BJ (cell line): ENCODE measurements at places on chromosomes 6 and 20.

DNA sequence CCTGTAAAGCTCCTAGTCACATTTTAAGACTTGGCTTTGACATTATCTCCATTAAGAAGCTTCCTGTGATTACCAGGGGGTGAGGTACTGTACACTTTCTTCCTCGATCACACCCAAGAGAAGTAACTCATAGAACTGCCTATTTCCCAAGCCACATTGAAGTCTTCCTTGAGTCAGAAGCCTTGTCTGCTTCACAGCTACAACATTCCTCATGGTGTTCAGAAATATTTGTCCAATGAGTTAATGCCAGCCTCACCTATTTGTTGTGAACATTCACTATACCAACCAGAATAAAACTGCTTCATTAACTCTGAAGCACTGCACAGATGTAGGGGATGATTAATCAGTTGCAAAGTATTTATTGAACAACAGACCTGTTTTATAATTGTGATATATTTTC, 622.3 kb downstream of the PTPRT start:
- no peak for DNase-seq

GRCh38 chr6:38271081-38271480, 368.6 kb downstream of the BTBD9 start:
- DNase-seq, result no peak

DNA sequence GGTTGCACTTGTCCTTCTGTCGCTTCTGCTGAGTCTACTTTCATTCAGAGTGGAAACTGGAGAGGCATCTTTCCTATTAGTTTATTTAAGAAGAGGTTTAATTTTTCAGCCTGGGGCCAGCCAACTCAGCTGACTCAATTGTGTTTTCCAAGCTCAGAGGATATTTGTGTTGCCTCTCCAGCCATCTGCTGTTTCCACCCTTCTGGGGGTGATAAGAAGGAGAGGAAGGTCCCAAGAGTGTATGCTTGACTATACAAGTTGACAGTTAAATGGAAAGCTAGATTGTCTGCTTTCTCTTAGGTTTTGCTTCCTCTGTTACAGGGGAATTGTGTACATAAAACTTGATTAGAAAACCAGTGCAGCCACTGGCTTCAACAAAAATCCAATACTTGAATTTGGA, 3.0 kb downstream of the PSMF1 start:
- no peak for DNase-seq

DNA sequence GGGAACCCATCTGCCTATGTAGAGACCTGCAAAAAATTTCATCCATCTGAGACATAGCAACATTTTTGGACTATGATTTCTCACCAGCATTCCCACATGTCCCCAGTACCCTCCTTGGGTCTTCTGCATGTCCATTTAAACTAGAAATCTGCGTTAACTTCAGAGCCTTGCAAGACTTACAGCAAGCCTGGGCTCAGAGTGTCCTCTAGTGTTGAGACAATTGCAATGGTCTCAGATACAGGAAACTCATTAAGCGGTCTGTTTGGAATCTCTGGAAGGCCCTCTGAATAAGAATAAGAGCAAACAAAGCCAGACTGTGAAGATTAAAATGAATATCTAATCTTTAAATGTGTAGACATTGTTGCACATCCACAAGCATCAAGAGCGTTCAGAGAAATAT, 20.5 kb upstream of the PI3 start:
- no peak for DNase-seq

DNA sequence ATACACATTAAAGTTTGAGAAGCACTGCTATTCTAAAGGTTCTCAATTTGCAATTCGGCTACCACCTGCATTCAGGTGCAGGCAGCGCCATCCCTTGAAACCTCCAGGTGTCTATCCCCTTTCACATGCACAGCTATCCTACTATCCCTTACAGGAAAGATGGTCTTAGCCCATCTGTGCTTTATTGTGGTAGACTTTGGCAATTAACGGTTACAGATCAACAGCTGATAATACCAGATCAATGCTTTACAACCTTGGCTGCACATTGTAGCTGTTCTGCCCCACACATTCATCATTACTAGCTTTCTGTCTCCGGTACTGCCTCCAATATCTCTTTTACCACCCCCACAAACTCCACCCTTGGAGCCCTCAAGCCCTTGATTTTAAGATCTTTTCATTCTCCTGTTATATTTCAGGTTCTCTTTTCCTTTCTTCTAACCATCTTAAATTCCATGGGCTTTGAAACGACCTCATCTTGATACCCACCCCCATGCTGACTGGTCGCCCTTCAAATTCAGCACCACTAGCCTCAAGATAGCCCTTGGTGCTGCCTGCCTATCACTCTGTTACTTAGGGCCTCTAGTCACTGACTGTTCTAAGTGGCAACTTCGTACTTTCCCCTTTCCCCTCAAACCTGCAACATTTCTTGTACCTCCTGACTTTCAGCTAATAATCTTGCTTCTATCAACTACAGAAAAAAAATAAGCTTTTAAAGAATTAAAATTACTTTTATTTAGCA, 50.8 kb downstream of the SPTLC3 start:
- no peak for DNase-seq
